OCI-LY7 (cell line): ENCODE measurements at places on chromosomes 4 and X.
A peak's percentile ranks its signal among the peaks of the same experiment; 100 is the strongest.

DNA sequence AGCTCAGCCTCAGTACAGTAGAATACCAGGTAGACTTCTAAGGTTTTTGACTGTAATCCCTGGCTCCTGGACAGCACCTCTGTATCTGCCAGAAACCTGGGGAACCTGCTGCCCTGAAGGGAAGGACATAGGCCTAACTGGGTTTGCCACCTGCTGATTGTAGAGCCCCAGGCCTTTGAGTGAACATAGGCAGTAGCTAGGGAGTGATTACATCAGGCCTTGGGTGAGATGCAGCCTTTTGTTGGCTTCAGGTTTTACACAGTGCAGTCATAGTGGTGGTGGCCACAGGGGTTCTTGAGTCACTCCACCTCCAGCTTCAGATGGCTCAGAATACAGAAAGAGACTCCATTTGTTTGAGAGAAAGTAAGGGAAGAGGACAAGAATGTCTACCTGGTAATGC is 19.3 kb downstream of the IQCM start:
- DNase-seq: no peak

- no peak for DNase-seq
Observed at GRCh38 chr4:151415978-151416377, 7.0 kb downstream of the FHIP1A start.

- DNase-seq: no peak
Observed at GRCh38 chrX:44480591-44480990, 62.1 kb downstream of the FUNDC1 start.

DNA sequence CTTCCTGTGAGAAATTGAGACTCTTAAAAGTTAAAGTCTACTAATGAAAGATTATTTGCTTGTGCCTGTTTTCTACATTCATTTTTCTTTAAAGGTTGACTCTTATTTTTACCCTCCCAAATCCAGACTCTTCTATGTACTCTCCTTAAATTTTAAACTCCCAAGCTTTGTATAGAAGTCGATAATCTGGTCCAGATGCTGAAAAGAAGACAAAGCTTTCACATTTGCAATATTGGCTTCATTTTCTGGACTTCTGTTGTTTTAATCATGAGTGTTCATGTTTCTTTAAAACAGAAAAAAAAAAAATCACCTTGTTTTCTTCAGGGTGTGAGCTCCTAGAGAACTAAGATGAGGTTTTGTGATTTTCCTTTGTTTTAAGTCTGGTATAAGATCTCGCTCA is 53.2 kb upstream of the TBC1D14 start:
- DNase-seq: no peak

DNA sequence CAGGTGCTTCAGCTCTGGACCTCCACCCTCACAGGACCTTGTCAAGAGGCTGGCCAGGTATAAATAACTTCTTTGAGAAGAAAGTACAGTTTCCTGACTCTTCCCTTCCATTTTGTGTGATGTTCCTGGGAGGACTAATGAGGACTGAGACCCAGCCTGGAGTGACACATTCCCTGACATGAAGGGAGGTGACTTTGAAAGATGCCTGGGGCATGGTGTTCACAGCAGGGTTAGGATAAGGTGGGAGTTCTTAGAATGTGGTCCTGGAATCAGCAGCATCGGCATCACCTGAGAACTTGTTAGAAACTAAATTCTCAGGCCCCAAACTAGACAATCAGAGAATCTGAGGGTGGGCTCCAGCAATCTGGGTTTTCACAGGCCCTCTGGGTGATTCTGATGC is 224.9 kb upstream of the BOD1L1 start:
- DNase-seq: no peak

DNA sequence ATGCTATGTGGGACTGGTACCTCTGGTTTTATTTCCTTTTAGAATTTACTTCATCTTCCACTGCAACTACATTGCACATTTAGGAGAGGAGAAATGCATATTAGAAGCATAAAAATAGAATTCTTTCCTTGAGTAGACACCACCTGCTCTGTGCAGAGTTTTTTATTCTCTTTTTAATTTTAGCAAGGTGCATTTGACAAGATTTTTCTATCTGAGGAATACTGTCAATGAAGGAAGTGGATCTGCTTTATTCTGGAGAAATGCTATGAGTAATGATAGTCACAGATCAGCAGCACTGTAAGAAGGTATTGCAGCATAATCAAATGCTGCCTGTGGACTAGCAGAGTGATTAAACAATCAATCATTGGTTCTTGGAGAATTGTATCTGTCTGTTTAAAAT is 1038.3 kb downstream of the RAPGEF2 start:
- DNase-seq: no peak

DNA sequence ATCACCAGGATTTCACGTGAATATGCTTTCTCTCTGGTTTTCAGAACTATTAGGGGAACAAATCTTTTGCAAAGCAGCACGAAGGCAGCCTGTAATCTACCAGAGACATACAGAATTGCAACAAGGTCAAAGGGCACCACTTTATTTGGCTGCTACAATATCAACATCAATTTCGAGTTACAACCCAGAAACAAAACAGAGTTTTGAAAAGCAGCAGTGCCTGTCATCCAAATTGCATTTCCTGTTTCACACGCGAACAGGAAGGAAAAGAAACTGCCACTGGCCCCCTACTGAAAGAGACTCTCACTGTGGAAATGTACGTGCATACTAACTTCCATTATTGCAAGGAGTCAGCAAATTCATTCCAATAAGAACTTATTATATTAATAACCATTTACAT is 17.1 kb upstream of the C1QTNF7 start:
- DNase-seq: peak; percentile 62

DNA sequence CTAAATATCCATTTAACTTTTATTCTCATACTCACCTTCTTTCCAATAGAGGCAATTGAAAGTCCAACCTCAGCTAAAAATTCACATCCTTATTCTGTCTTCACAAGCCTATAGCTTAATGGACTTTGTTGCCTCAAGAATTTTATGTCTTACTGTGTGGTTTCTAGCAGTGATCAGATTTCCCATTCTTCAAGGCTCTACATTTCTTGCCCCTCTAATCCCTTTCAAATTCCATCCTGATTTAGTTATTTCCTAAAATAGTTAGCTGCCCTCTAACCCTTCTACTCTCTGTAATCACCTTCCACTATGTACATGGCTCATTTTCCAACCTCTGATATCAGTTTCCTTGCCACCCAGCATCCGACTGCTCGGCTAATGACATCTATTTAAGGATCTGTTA is 204.1 kb upstream of the CENPE start:
- no peak for DNase-seq

- DNase-seq: no peak
Observed at GRCh38 chr4:180850318-180850940, 1392.8 kb upstream of the TENM3 start.
